ENCODE measurements at places on chromosomes 6 and 20.

GRCh38 chr6:1049900-1050299, 262.0 kb upstream of the FOXQ1 start:
- no peak for DNase-seq

- peak; percentile 88 for DNase-seq
Observed at GRCh38 chr20:38894091-38894847, 31.9 kb upstream of the FAM83D start.

DNA sequence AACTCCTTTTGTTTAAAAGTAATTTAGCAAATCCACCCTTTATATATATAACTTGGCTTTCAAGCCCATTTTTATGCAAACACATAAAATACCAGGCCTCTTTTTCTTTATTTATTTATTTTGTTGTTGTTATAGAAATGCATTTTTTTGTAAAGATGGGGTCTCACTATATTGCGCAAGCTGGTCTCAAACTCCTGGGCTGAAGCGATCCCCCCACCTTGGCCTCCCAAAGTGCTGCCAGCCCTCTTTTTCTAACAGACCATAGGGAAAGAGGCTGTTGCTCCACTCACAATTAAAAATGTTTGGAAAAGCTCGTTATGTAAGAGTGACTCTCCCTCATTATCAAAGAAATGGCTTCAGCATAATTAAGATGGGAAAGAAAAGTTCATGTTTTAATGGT, 440.9 kb downstream of the HACE1 start:
- DNase-seq: no peak

DNA sequence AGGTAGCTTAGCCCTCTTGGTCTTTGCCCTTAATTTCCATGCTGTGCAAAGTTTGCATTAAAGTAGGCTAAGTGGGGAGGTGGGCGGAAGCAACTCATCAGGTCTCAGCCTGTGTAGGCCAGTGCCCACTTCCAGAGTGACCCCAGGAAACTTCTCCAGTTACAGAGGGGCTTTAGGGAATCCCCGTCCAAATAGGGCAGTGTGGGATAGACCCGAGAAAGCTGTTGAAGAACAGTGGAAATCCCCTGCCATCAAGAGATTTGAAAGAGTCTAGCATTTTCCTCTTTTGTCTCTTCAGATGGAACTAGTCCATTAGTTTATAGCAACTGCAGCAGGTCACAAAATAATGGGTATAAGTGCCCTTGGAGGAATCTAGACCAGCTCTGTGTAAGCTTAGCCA, 20.2 kb downstream of the SF3B5 start:
- DNase-seq: no peak

DNA sequence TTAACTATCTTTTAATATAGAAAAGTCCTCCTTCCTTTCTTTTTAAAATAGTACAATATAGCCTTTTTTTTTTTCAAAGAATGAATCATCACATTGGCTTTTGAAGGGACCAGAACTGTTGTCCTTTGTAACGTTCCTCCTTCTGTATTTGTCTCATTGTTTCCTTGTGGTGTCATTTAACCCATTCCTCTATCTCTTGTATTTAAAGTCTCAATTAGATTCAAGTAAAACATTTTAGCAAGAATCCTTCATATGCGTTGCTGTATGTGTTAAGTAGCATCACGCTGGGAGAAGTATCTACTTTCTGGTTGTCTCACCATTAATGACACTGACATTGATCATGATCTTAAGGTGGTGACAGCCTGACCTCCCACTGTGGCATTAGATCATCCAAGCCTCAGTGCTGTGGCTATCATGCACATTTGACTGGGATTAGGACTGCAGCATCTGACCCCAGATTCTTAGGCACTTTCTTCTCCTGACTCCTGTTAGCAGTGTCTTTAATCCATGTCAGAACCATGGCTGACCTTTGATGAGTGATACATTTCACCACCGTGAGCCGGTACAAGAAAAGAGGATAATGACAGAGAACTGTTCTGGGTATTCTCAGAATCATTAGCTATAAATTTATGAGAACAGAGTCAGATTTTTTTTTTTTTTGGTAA, 67.5 kb upstream of the TFB1M start:
- no peak for DNase-seq

DNA sequence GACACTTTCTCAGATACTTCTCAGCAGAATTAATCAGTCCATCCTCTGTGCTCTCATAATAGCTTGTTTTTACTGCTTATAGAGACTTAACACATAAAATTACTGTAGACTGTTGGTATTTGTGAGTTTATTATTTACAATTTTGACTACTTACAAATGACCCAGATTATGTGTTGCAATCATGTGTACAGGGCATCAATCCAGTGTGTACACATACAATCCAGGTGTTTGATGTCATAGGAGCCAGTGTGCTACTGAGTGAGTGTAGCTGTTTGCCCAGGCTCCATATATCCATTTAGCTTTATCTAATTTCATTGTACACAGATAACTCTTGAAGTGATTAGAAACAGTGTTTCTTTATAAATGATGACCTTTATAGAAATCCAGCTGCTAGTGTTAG, 31.3 kb downstream of the TRMT11 start:
- no peak for DNase-seq

- peak; percentile 71 for DNase-seq
Observed at GRCh38 chr20:64090165-64090564, 6.0 kb upstream of the LKAAEAR1 start.

DNA sequence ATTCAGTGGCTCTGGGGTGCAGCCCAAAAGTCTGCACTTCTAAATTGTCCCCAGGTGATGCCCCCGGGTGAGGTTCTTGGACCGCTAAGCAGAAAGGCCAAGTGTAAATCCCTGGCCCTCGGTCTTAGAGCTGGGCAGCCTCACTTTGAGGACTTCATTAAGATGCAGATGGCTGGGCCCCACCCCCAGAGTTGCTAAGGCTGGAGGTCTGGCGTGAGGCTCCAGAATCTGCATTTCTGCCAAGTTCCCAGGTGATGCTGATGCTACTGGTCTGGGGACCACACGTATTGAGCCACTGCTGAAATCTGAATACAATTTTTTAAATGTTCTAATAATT, 735 bp upstream of the SLC23A2 start:
- DNase-seq: no peak

DNA sequence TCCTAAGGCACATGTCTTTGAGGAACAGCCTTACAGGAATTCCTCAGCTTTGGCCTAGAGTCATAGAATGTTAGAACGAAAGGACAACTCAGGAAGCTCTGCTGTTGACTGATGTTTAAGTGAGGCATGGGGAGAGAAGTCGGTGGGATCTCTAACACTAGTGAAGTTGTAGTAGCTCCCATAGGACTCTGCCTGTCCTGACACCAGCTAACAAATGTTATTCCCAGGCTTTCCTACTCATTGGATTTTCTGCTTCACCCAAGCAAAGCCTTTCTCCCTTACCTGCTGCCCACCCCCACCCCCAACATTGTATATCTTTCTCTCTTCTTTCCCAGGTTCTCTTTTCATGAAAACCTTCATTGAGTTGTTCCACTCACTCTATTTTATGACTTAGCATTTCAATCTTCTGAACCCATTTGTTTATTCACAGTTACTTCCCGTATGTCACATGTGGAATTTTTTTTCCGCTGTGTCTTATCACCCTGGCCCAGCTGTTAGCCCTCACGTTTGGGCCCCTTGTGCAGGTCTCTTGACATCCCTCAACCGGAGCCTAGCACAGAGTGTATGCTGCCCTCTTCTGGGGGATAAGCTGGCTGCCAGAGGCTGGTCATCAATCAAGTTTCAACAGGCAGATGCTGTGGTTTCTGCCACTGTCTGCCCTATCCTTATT, 39.2 kb upstream of the RNF8 start:
- DNase-seq: peak; percentile 99

GRCh38 chr20:62183426-62184142, 756 bp downstream of the MTG2 start:
- DNase-seq: peak; percentile 20

DNA sequence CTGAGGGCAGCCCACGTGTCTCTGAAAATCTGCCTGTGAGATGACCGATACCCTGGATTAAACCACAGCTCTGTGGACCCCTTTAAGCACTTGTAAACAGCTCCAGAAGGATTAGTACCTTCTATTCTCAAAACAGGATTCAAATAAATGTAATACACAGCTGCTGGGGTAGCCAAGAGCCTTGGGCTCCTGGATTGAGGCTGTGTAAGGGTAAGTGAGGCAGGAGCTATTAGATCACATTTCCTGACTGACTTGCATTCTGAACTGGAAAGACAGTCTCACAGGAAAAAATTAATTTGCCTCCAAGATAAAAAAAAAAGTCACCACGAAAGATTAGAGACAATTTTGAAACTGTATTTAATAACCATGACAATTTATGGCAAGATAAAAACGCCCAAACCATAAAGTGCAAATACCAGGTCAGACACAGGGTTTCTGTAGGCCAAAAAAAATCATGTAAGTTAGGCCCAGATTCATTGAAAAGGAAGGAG, 78.0 kb downstream of the TRMT11 start:
- no peak for DNase-seq

GRCh38 chr20:56299362-56299761, 50.8 kb downstream of the MC3R start:
- DNase-seq: peak; percentile 26

DNA sequence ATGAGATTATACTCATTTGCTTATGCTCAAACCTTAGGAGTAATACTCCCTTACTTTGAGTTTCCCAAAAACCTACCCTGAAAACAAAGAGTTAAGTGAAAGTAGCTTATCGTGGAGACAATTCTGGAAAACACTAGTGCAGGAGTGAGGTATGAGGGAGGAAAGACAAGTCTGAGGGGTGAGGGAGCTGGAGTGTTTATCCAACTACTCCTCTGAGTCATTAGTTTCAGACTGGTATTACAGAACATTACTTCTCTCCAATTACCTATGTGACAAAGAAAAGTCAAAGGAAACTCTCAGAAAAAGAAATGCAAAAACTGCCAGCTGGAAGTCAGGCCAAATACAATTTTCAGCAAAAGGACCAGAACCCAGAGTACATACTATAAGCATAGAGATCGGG, 171.1 kb upstream of the SPTLC3 start:
- DNase-seq: no peak

GRCh38 chr6:75480425-75480824, 13.2 kb downstream of the FILIP1 start:
- no peak for DNase-seq

- peak; percentile 49 for DNase-seq
Observed at GRCh38 chr20:2518558-2518957, 9.8 kb upstream of the ZNF343 start.

DNA sequence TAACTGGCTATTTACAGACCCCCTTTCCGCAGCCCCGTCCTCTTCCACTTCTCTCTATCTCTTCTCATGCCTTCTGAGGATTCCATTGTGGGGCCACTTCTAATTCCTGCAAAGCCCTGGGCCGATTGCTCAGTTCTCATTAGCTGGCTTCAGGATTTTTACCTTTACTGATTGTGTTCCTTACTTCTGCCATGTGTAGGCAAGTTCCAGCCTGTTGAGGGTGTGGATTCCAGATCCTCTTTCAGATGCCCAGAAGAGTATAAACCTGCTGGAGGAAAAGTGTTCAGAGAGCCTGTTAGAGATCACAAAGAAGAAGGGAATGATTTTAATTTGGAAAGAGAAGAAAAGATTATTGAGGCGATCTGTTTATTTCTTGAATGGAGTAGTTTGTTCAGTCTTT, 5.4 kb downstream of the DSE start:
- no peak for DNase-seq

- peak; percentile 46 for DNase-seq
Observed at GRCh38 chr6:10429638-10430427, 15.0 kb upstream of the TFAP2A start.

- no peak for DNase-seq
Observed at GRCh38 chr20:19210391-19211155, 1.9 kb upstream of the SLC24A3 start.

DNA sequence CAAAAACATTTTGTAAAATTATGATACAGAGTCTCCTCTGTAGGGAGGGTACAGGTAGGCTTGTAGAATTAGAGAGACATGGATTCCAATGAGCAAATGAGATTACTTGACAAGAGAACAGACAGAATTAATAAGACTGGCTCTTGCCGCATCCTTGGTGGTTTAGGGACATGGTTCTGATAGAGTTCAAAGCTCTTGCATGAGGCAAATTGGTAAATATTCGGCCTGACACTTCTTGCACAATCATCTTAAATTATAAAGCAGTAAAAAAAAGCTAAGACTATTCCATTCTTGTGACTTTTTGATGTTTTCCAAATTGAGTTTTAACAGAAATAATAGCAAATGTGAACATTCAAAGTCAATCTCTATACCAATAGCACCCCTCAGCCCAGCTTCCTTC, 14.9 kb upstream of the KLHL31 start:
- DNase-seq: no peak

- no peak for DNase-seq
Observed at GRCh38 chr6:16007146-16007545, 121.7 kb upstream of the MYLIP start.

DNA sequence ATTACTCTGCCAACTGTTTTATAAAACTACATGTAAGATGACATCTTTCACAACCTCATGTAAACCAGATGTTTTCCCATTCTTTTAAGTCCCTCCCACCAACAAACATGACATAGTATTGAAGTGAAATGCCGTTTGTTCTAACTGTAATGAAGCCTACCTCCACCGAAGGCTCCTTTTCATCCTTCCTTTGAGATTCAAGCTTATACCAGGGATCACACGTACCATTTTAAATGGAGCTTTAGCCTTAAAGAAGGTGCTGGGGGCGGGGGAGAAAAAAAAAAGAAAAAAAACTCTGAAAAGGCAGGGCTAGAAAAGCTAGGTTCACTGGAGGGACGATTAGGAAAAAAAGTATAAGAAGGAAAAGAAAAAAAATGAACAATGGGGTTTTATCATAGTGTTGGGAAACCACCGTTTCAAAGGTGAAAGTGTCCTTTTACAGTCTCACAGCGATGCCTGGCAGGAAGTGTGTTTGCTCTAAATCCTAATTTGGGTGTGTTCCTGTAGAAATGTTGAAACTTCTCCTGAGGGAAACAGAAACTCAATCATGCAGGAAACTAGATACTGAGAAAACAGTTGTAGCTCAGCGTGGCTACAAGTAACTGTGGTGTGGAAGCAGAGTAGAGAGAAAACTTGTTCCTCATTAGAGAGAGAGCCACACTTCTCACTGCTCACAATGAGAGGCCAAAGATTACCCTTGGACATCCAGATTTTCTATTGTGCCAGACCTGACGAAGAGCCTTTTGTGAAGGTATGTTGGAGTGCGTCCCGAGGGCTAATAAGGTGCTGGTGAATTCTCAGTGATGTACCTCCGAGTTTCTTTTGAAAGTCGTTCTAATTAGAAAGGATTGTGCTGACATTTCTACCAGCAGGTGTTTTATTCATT, 37.6 kb upstream of the HINT3 start:
- no peak for DNase-seq

DNA sequence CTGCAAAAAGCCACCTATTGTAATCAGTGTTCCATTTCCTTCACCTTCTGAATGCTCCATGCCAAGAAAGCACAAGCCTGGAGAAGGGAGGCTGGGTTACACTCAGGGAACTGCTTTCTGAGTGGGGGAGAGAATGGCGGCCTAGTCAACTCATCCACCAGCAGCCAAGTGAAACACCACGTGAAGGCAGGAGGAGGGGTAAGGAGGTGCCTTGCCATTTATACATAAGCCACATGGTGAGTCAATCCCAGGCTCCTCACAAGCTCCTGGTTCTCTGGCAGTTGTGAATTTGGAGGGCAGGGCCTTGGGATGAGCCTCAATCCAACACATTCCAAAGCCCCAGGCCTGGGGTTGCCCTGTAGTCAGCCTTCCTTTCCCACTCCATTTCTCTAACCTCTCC, 149.4 kb downstream of the CD24 start:
- no peak for DNase-seq

GRCh38 chr6:121810158-121811032, 374.9 kb downstream of the GJA1 start:
- no peak for DNase-seq

- peak; percentile 71 for DNase-seq
Observed at GRCh38 chr6:53410508-53411258, 61.9 kb upstream of the ELOVL5 start.

- DNase-seq: no peak
Observed at GRCh38 chr20:59453759-59454560, 150.4 kb upstream of the PHACTR3 start.
